Left ventricle myocardium superior (tissue), 1 donor: ENCODE measurements at places on chromosomes 3 and 15.

- no peak for DNase-seq
Measured at GRCh38 chr15:84659904-84660781, 2.1 kb upstream of the NMB start.

DNA sequence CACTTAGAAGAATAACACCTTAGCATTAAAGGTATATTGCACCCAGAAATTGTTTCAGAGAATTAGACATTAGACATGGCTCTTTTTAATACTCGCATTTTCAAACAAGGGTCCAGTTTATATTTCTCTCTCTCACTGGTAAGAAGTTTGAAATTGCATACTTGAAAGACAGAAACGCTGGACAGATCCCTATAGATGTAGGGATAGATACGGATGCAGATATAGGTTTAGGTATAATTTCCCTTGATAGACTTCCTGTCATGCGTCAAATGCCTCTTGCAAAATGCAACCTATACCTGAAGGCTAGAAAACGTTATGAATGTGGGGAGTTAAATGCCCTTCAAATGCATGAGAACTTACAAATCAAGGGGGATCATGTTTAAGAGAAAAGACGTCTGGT, 99.4 kb upstream of the BCL6 start:
- no peak for DNase-seq

DNA sequence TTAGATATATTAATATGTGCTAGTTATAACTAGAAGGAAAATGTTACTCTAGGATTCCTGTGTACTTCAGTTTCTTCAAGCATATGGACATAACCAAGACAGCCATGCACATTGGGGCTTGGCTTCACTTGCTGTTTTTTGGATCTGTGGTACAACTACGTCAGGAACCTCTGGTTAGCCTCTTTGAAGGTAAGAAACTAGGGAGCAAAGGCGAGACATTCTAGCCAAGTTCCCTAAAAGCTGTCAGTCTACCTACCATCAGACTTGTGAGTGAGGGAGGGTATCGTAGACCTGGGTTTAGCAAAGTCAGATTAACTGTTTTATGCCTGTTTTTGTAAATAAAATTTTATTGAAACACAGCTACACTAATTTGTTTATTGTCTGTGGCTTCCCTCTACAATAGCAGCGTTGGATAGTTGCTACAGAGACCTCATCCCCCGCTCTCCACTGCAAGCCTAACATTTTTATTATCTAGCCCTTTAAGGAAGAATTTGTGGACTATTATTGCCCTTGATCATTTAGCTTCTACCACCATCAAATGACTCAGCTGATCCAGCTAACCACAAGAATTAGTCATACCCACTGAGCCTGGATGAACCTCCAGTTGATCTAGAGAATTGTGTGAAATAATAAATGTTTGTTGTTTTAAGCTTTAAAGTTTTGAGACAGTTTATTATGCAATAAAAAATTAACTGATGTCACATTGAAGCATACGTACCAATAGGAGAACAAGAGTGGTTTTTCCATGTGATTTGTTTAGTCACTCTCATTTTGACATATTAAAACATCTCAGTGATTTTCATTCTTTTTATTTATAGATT, 58.1 kb downstream of the RSRC1 start:
- DNase-seq = no peak

DNA sequence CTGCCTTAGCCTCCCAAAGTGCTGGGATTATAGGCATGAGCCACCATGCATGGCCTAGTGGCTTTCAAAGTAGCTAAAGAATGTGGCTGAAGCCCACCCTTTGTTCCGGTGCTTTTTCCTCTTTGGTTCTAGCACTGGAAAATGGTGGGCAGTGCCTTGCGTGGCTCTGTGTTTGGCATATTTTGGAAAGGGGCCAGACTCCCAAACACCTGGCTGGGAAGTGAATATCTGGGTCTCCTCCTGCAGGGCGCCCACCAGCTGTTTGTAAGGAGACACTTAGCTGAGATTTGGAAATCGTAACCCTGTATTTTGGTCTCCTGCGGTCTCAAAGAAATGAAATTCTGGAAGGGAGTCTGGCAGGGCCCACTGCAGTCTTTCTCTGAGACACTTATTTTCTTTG, 336.4 kb downstream of the IL20RB start:
- no peak for DNase-seq

DNA sequence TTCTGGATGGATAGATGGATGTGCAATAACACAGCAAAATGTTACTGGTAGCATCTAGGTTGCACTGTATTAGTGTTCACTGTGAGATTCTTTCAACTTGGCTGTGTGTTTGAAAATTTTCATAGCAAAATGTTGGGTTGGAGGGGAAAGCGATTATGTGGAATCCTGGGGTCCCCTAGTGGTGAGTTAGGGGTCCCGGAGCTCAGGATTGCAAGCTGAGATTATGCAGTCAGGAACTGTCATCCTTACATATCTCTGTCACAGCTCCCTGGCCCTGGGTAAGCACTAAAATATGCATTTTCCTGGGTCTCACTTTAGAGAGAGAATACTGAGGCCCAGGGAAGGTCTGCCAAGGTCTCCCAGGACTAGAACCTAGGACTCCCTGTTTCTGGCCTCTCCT, 77.2 kb downstream of the CEMIP start:
- no peak for DNase-seq
